Activated CD4-positive, alpha-beta T cell treated with anti-CD3 and anti-CD28 coated beads, Interleukin-2, amount 50 U/mL, for 4 hours (primary cell): ENCODE measurements at places on chromosomes 6 and 20.

GRCh38 chr6:145406783-145407182, 328.5 kb downstream of the EPM2A start:
- no peak for DNase-seq

DNA sequence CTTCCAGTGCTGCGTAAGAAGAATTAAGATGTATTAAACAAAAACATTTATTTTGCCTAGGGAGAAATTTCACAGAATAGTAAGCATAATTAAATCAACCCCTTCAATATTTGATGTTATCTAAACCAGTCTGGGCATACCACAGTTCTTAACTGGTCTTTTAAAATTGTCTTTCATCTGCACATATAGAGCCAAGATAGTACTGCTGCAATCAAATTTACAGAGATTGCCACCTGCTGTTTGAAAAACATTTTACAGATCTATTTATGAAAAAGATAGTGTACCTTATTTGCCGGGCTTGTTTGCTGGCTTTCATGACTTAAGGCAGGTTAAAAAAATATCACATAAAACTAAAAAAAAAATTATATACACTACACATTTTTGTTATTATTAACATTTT, 323.2 kb downstream of the ADGRB3 start:
- DNase-seq: no peak

DNA sequence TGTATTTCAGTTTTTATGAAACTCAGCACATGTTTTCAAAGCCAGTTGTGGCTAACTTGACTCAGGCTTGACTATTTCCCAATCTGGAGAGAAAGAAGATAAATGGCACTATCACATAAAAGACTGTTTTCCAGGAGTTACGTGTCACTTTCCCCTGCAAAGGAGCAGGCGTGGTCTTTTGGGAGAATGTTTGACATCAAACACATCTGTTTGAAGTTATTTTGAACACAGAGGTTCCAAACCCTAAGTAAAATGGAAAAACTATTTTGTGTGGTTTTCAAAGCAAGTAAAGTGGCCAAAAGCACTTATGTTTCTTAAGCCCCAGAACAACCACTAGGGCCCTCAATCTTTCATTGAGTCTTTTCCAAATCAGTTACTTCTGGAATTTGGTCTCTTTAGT, 89.7 kb downstream of the FOXF2 start:
- no peak for DNase-seq

GRCh38 chr6:127073222-127073621, 45.2 kb upstream of the RSPO3 start:
- no peak for DNase-seq

- no peak for DNase-seq
These were observed 19.1 kb downstream of the VSTM2L start for GRCh38 chr20:37922016-37922415.
